ENCODE measurements at places on chromosomes 16 and 17.
A peak's percentile ranks its signal among the peaks of the same experiment; 100 is the strongest.

DNA sequence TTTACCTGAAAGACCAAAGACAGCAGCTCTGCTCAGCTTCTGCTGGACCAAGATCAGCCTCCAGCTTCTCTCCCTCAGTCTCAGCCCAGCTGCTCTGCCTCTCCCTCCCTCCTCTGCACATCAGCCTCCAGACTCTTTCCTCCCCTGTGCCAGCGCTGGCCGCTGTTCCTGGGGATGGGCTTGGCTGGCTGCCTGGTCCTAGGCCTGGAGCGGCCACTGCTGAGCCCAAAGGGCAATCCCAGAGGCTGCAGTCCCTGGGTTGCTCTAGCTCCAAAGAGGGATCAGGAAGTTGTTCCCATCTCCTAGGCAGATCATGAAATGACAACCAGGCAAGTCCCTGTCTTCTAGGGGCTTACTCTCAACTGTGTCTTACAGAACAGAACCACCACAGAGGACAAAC is 31.3 kb downstream of the DCUN1D3 start:
- DNase-seq = no peak

GRCh38 chr17:28896491-28896883 is 1.0 kb downstream of the FLOT2 start:
- no peak for DNase-seq

DNA sequence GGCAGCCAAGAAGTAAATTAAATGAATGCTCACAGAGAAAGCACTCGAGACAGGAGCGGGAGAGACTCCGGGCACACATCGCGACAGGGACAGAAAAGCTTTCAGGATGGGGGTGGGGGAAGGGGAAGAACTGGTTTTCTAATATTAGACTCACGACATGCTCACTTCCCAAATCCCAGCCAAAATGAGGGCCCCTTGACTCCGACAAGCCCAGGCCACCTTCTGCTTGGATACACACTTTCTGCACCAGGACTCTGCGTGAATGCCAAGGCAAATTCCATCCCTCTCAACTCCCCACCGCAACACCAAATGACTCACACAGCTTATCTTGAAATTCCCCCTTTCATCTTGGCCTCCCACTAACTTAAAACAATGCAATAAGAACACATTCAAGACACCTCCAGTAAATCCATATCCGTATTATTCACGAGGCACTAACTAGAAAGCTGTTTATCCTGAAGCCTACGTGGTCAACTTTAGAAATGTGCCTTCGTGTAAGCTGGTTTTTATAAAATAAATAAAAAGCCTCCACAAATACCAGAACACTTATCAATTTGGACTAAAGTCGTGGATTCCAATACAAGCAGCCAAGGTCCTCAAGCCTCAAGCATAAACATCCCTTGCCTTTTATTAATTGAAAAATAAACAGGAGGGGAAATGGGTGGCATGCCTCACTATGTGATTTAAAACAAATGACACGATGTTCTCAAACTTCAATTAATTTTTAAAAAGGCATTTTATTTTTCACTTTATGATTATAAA is 46.1 kb downstream of the NXN start:
- DNase-seq = no peak

DNA sequence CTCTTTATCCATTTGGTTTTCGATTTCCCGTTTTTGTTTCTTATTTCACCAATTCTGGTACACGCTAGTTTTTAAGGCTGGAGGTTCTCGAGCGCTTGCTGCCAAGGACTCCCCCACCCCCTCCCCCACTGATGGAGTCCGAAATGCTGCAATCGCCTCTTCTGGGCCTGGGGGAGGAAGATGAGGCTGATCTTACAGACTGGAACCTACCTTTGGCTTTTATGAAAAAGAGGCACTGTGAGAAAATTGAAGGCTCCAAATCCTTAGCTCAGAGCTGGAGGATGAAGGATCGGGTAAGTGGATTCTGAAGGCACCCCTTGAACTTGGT is 825 bp downstream of the RPTOR start:
- no peak for DNase-seq

- DNase-seq = no peak
Observed at GRCh38 chr16:53611179-53611696, 92.4 kb downstream of the RPGRIP1L start.

DNA sequence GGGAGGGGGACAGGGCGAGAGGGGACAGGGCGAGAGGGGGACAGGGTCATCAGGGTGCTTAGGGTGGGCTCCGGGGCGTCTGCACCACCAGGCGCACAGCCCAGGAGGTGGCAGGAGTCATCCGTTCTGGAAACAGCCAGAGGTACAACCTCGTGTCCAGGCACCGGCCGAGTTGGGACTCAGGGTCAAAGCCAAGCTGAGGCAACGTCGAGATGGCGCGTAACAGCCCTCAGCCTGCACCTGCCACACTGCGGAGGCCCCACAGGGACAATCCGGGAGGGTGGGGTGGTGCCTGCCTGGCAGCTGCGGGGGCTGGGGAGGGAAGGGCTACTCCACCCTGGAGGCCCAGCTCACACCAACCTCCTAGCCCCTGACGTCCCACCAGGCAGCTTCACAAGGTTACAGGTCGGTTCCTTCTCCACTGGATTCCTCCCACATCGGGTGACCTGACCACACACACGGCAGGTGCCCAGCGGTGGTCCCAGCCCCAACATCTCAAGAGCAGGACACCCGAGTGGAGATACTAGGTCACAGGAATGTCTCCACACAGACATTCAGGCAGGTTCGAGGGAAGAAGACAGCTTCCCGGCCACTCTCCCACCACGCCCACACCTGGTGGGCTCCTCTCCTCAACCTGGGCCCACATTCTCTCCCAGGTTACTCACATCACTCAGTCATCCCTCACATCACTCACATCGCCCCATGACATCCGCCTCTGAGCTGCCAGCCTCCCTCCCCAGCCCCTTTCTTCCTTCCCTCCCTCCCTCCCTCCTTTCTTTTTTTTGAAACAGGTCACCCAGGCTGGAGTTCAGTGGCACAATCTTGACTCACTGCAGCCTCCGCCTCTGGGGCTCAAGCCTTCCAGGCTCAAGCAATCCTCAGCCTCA is 47.3 kb downstream of the RPH3AL start:
- no peak for DNase-seq

DNA sequence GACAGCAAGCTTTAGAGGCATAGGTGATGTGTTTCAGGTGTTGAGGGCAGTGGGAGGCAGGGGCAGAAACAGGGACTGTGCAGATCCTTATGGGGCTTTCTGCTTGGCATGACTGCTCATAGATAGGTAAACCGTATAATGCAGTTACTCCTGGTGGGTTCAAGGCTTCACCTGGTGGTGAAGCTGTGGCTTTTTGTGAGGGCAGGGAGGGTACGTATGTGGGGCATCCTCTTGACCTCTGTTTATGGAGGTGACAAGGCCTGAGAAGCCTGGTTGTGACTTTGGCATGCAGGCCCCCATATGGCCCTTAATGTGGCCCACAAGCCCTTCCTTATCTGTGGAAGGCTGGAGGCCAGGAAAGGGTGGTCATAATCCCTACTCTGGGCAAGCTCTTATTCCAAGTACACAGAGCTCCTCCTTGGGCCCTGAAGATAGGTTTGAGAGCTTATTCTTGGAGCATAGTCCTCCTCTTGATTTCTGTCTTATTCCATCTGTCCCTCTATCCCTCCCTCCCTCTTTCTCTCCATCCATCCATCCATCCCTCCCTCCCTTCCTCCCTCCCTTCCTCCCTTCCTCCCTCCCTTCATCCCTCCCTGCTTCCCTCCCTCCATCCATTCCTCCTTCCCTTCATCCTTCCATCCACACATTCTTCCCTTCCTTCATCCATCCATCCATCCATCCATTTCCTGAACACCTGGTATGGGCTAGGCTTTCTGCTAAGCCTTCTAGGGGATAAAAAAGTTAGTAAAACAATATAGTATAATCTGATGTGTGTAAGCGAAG is 1.3 kb upstream of the CCL16 start:
- no peak for DNase-seq

DNA sequence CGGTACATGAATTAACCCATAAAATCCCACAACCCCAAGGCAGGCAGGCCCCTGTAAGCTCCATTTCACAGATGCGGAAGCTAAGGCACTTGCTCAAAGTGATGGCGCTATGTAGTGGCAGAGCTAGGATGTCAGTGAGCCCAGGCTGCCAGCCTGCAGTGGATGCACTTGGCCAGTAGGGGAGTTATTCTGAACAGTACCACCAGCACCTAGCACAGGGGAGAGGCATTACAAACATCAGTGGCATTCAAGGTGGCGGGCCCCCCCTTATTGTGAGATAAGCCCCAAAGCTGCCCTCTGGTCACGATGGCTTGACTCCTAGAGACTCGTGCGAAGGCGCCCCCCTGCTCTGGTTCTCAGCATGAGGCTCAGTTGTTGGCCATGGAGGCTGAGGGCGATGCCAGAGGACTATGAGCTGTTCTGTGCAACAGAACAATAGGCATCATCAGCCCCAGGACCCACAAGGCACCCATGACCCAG is 33.8 kb downstream of the GTF3C1 start:
- DNase-seq = no peak

- no peak for DNase-seq
Observed at GRCh38 chr17:31431098-31431851, 39.8 kb downstream of the RAB11FIP4 start.

- DNase-seq = no peak
Observed at GRCh38 chr17:44280392-44280937, 12.5 kb upstream of the SLC4A1 start.

GRCh38 chr17:83099570-83100181 is 20.3 kb downstream of the METRNL start:
- DNase-seq = no peak

- no peak for DNase-seq
Observed at GRCh38 chr17:82449883-82450356, 632 bp downstream of the CYBC1 start.

DNA sequence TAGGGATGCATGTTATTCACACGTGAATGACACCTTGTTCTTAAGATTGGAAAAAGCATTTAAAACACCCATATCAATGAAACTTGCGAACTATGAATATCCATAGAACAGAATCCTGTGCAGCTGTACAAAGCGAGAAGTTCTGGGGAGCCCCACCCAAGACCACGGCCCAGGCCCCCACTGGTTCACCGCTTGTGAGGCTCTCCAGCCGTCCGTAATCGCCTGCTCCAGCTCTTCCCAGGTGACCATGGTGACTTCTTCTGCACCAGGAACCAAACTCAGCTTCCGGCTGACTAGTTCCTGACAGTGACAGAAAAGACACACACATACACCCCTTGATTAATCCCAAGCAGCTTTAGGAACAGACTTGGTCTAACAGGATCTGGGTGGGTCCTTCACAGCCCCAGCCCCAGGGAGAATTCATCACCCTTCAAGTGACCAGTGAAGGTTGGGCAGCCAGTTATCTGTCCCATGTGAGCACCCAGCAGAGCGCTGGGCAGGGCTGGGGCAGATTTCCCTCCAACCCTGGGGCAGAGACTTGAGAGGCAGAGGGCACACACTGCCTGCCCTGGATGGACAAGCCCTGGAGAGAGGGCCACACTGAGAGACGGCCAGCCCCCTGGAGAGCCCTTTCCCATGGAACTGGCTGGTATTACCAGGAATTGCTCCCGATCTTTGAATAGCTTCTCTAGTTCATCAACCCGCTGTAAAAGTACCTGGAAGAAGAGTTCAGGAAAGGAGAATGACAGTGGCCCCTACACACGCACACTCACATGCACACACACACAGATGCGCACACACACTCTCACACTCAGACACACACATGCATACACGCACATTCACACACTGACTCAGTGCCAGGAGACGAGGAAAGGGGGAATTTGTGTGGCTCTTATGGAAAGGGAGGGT is 3.6 kb downstream of the QRICH2 start:
- no peak for DNase-seq

DNA sequence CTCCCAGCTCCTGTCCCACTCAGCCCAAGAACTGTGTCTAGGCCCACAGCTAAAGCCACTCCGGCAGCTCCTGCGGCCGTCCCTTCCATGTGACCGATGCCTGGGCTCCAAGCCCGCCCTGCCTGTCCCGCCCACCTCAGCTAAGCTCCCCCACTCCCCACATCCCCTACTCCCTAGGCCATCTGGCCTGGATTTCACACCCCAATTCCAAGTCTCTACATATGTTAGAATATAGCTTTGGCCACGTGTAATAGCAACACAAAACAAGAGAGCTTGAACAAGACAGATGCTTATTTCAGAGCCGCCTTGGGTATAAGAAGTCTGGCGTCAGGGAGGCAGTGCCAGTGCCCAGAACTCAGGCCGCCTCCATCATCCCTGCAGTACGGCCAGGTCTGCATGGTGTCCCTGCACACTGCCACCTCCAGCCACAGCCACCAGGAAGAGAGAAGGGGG is 30.0 kb upstream of the USP22 start:
- DNase-seq = no peak

- DNase-seq = no peak
Observed at GRCh38 chr17:82439829-82440365, 10.7 kb downstream of the CYBC1 start.

- peak; percentile 69 for DNase-seq
Observed at GRCh38 chr16:75402821-75403475, 30.4 kb downstream of the CFDP1 start.

DNA sequence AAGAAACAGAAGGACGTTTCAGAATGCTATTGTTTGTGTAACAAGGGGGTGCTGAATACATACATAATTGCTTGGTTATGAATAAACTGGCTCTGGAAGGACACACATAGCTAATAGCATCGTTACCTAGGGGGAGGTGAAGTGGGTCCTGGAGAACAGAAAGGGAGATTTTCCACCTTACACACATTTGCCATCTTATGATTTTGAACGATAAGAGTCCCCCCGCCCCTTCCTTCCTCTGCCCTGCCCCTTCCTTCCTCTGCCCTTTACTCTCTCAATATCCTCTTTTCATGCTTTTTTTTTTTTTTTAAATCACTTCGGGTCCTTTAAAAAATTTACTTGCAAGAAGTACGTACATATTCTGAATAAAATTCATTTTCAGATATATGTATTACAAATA is 902 bp upstream of the DHRS7B start:
- peak; percentile 82 for DNase-seq

- DNase-seq = no peak
Observed at GRCh38 chr17:34234616-34235015, 20.5 kb upstream of the CCL2 start.

DNA sequence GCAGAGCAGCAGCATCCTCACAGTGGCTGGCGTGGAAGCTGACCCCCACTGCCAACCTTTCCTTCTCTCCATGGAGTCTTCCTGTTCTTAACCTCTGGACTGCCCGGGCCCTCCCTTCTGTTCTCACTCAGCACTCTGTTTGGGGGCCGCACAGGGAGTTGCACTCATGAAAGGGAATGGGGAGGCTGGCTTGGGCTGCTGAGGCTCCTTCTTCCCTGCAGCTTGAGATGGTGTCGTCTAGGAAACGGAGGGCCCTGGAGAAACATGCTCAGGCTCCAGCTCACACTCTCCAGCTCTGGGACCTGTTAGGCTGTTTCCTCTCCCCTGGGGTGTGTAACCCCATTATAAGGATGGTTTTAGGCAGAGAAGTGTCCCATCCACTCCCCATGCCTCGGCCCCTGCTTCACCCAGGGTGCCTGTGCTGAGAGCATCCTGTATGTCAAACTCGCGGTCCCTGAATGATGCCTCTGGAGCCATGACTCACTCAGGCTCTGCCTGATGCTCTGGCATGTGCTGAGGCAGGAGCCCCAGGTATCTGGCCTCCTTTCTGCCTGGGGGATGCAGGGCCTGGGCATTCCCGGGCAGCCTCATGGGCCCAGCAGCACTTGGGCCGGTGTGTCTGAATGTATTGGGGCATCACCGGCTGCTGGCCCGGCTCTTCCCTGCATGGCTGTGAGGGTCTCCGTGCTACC is 18.9 kb downstream of the TMEM94 start:
- DNase-seq = no peak

- DNase-seq = no peak
Observed at GRCh38 chr16:70804734-70805169, 3.8 kb upstream of the VAC14 start.

GRCh38 chr16:27639561-27640276 is 89.8 kb downstream of the KATNIP start:
- DNase-seq = peak; percentile 22
